Activated T-cell treated with anti-CD3 and anti-CD28 coated beads for 1 hour (primary cell): ENCODE measurements at places on chromosomes 16 and 17.

DNA sequence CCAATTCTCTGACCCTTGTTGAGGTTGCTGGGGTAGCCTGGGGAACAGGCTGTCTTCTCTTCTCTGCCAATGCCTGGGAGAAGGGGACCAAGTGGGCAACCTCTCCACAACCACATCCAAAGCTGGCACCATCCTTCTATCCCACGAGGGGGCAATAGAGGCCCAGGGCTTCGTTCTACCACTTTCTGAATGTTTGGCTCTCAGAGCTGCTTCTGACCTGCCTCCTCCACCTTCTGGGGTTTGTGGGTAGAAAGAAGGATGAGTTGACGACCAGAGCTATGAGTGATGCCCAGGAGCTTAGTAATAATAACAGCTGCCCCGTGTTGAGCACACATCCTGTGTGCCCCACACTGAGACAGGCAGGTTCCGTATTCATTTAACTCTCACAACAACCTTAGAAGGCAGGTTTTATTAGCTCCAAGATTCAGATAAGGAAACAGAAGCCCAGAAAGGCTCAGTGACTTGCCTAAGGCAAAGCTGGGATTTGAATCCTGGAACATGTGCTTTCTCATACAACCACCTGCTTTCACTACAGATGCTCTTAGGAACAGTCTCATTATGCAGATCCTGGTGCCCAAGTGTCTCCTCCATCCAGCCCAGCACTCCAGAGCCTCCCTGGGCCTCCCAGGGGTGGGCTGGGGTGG, 11.1 kb downstream of the TSPOAP1 start:
- DNase-seq: peak; percentile 59

DNA sequence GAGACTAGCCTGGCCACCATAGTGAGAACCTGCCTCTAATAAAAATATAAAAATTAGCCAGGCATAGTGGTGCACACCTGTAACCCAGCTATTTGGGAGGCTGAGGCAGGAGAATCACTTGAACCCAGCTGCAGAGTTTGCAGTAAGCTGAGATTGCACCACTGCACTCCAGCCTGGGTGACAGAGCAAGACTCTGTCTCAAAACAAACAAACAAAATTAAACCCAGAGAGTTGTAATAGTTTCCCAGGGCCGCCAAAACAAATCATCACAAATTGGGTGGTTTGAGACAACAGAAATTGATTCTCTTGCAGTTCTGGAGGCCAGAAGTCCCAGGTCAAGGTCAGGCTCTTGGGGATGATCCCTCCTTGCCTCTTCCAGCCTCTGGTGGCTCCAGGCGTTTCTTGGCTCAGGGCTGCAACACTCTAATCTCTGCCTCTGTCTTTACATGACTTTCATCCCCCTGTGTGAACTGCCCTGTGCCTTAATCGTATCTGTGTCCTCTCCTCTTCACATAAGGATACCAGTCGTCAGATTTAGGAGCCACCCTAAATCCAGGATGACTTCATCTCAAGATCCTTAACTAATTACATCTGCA, 100.3 kb upstream of the NOL11 start:
- no peak for DNase-seq

- no peak for DNase-seq
These were observed 13.1 kb upstream of the BCAR1 start for GRCh38 chr16:75264457-75264998.

- no peak for DNase-seq
These were observed 52.5 kb downstream of the SMG6 start for GRCh38 chr17:2251098-2251497.

- DNase-seq: no peak
These were observed 2.0 kb upstream of the METTL26 start for GRCh38 chr16:638034-638543.

DNA sequence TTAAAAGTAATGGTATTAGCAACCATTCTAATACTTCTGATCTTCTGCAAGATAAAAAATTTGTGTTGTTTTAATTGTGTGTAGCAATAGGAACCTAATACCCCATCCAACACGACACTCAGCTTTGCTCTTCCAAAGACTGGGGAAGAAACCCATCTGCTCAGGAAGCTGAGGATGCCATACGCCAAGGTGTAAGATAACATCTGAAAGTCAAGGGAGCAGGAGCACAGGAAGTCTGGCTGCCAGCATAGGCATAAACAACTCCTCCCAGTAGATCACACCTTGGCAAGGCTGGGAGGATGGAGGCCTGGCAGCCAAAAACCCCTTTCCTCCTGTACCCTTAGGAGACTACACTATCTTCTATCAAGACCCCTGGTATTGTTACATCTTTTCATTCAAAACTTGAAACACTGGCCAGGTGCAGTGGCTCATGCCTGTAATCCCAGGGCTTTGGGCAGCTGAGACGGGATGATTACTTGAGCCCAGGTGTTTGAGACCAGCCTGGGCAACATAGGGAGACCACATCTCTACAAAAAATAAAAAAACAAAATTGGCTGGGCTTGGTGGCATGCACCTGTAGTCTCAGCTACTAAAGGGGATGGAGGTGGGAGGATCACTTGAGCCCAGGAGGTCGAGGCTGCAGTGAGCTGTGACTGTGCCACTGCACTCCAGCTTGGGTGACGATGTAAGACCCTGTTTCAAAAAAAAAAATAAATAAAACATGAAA, 5.7 kb upstream of the SPHK1 start:
- no peak for DNase-seq

DNA sequence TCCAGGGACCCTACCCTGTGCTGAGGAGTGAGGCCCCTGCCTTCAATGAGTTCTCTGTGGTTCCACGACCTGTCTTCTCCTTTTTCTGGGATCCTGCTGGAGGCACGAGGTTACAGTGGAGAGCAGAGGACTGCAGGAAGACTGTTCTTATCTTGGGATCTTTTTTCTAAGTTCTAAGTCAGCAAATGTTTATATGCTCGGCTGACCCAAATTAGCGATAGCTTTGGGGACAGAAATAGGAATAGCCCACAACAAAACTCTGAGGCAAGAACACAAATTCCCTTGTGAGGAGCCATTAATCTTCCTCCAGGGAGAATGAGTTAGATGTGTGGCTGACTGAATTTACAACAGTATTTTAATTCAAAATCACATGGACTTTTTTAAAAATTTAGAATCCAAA, 46.7 kb downstream of the MYOCD start:
- no peak for DNase-seq
